Upper lobe of left lung (tissue), 6 donors: ENCODE measurements at places on chromosomes 5 and 9. TPM values are rescaled to one million over a fixed set of nuclear protein-coding genes. Genes with fewer than 3 reads are reported as not detected.
A peak's percentile ranks its signal among the peaks of the same experiment; 100 is the strongest.

DNA sequence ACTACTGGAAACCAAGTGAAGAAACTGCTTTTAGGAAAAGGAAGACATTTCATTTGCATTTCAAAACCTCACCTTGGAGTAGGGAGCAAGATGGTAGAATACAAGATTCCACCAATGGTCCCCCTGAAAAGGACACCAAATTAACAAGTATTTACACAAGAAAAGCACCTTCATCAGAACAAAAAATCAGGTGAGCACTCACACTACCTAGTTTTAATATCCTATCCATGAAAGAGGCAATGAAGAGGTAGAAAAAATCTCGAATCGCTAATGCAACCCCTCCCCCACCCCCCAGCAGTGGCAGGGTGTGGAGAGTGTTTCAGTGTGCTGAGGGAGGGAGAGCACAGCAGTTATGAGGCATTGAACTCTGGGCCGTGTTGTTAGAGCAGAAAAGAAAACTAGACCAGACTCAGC, 1397.0 kb upstream of the C9orf72 start:
- no peak for DNase-seq

WWC1 gene
- total RNA-seq, result 87.0 TPM

DNA sequence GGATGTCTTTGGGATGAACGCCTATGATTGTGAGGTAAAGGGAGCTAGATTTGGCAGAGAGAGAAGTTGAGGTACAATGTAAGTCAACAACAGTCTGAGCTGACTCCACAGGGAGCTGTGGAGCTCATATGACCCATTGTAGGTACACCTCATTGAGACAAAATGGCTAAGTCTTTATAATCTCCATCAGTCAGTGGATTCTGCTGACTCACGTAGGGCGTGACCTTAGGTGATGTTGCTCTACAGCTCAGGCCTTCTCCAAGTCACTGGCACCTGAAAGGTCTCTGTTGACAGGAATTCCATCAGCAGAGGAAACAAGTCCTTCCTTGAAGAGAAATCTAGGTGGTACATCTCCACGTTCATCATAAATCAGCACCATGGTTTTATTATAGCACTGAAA, 118.2 kb upstream of the PRR16 start:
- DNase-seq, result no peak

SHISAL2B gene
- total RNA-seq, result not detected

GRXCR2 gene
- total RNA-seq, result not detected

DNA sequence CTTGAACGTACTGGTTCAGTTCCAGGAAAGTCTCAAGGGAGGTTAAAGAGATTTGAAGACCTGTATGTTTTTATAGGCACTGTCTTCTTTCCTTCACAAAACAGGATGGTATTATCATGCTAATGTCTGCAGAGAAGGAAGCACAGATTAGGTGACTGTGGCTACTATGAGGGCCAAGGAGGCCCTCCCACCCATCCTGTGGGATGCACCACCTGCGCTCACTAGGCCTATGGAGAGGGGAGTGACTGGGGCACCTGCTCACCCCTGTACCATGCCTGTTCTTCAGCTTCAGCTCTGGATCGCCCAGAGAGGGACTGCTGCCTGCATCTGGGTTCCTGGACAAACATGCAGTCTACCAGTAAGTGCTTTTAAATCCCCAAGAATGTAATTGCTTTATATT, 469.4 kb downstream of the CCDC171 start:
- DNase-seq, result no peak

TRIM41 gene
- 35.7 TPM for total RNA-seq

DNA sequence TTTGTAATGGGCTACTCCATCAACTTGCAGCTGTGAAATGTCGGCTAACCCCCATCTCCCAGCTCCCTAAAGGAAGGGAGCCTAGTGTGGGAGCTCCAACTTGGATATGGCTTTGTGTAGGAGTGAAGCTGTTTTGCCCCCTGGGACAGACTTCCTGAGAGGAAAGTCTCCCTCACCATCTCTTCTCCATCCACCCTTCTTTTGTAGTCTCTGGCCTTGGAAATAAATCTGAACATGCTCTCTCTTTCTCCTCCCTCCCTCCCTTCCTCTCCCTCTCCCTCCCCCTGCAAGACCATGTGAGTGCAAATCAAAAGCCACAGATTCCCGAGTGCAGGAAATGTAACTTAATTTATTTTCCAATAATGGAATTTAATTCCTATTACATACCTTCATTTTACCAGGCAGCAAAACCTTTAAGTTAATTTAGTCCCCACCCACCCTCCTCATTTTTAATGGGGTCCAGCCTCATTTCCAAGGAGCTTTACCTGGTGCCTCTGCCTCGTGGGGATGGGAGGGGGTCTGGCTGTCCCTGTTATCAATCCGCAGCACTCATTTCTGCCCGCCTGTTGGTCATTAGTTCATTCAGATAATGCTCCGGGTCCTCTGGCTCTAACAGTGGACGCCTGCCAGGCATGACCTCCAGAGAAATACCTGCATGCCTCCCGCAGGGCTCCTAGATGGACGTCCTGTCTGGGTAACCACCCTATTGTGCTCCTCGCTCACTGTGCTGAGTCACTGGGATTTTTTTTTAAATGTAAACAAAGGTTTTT, 122.9 kb upstream of the TAF11L2 start:
- DNase-seq, result no peak

DNA sequence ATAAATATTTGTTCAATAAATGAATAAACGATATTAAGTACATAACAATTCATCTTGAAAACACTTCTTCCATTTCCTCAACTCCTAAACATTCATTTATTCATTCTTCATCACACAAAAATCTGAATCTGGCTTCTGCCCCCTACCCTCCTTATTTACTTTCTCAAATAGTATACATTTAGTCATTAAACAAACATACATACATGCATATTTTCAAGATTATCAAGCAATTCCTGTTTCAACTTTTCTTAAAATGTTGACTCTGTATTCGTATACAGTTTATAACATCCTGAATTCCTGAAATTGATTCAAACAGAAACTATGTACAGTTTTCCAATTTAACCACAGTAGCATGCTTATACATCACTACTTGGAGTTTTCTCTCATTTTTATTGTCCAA, 129.0 kb downstream of the MUSK start:
- no peak for DNase-seq

DNA sequence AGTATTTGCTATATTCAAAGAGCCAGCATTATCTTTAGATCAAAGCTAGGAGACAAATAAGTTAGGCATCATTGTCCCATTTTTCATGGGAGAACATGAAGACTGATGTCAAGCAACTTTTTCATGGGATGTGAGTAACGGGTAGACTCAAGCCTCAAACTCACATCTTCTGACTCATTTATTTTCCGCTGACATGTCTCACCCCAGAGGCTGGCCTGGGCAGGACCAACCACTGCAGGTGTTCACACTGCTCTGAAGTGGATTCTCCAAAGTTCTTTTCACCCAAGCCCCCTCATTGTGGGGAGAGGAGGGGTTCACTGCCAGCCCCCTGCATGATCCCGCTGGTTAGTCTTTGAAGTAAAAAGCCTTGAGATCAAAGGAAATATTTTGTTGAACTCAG, 34.9 kb upstream of the BASP1 start:
- DNase-seq, result no peak

DNA sequence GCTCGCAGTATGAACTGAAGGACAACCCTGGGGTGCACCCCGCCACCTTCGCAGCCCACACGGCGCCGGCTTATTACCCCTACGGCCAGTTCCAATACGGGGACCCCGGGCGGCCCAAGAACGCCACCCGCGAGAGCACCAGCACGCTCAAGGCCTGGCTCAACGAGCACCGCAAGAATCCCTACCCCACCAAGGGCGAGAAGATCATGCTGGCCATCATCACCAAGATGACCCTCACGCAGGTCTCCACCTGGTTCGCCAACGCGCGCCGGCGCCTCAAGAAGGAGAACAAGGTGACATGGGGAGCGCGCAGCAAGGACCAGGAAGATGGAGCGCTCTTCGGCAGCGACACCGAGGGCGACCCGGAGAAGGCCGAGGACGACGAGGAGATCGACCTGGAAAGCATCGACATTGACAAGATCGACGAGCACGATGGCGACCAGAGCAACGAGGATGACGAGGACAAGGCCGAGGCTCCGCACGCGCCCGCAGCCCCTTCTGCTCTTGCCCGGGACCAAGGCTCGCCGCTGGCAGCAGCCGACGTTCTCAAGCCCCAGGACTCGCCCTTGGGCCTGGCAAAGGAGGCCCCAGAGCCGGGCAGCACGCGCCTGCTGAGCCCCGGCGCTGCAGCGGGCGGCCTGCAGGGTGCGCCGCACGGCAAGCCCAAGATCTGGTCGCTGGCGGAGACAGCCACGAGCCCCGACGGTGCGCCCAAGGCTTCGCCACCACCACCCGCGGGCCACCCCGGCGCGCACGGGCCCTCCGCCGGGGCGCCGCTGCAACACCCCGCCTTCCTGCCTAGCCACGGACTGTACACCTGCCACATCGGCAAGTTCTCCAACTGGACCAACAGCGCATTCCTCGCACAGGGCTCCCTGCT, 3.8 kb downstream of the IRX1 start:
- no peak for DNase-seq

SLC28A3 gene
- total RNA-seq, result 0.11 TPM

GRCh38 chr5:170441393-170441784, 52.2 kb upstream of the KCNMB1 start:
- peak; percentile 45 for DNase-seq

OR1J2 gene
- not detected for total RNA-seq

DNA sequence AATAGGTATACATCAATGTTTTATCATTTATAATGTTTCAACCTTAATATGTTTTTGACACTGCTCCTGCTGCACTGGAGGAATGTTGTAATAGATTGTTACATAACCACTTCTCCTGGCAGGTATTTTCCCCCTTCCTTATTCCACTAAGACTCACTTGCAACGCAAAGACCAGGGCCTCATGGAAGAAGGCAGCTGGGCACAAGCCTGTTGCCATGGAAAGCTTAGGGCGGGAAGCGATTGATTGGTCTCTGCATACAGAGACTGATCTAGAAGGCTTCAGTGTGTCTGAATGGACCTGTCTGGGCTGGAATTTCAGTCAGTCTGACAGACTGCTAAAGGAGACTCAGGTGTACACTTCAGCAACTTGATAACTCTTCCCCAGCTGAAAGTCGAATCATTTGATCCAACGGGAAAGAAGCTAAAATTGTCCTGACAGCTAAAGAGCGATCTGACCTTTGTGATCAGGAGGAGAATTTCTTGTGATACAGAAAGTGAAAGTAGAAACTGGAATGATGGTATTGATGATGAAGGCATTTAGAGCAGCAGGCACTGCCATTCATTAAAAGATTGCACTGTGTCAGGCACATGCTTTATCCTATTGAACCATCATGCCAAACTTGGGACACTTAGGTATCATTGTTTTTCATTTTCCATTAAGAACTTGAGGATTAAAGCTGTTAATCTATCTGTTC, 65.1 kb downstream of the GRIA1 start:
- DNase-seq, result no peak

DNA sequence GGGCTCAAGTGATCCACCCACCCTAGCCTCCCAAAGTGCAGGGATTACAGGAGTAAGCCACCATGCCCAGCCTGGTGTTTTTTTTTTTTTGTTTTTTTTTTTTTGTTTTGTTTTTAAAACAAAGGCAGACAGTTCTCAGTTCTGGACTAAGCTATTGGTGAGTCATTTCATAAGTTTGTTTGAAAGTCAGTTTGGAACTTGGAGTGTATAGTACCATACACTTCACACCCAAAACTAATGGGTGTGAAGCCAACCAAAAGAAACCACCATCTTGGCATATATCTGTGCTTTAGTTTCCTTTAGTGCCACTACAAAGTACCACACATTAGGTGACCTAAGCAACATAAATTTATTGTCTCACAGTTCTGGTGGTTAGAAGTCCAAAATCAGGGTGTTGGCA, 13.4 kb downstream of the MAST4 start:
- no peak for DNase-seq

- peak; percentile 62 for DNase-seq
Observed at GRCh38 chr5:149677731-149678130, 52.4 kb upstream of the PPARGC1B start.

- DNase-seq, result no peak
Observed at GRCh38 chr9:26142631-26143030, 464.4 kb upstream of the TUSC1 start.

DNA sequence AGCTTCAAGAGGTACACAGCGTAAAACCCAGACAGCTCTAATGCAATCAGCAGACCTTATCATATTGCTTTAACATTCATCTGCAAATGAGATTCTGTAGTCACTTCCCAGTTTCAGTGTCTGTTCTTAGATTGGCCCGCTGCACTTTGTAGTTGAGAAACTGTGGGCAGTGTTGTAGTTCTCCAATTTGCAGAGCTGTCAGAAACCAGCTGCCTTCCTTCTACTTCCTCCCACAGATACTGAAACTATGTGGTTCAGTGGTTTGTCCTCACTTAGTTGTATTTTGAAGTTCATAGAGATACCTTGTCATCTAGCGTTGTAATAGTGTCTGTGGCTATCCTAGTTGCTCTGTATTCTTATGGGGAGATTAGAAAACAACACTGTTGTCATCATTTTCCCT, 39.6 kb upstream of the TRIM36 start:
- DNase-seq, result no peak

- peak; percentile 27 for DNase-seq
Observed at GRCh38 chr5:107669096-107670031, 1.4 kb downstream of the EFNA5 start.

DNA sequence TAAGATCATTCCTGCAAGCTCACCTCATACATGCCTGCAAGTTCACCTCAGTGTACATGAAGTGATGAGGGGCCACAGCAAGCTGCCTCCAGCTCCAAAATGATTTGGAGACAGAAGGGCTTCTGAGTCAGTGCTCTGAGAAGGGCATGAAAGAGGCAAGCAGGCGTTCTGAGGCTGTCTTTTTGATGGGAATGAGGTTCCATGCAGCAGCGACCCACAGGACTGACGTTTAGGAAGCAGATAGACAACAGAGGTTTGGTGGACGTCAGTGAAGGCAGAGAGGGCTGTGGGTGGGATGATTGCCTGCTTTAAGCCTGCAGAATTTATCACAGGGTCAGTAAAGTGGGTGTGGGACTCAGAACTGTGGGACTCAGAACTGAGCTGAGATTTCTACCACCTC, 8.9 kb upstream of the SMIM32 start:
- no peak for DNase-seq

GRCh38 chr5:154626876-154627557, 128.2 kb upstream of the LARP1 start:
- DNase-seq, result no peak

- DNase-seq, result no peak
Observed at GRCh38 chr9:126607086-126607485, 6.6 kb upstream of the LMX1B start.

GRCh38 chr5:139744471-139745131, 51.0 kb upstream of the PSD2 start:
- no peak for DNase-seq

GRCh38 chr9:125486152-125486508, 220.9 kb downstream of the MAPKAP1 start:
- DNase-seq, result no peak

GRCh38 chr9:112789891-112790774, 39.6 kb downstream of the SNX30 start:
- no peak for DNase-seq

GRCh38 chr5:9283021-9283420, 262.9 kb downstream of the SEMA5A start:
- no peak for DNase-seq

CDKN2A gene
- total RNA-seq, result 1.5 TPM

SPATA31D4 gene
- total RNA-seq, result not detected
